Neural cell (in vitro differentiated cells): ENCODE measurements at places on chromosomes 12 and 14. TPM values are rescaled to one million over a fixed set of nuclear protein-coding genes. Genes with fewer than 3 reads are reported as not detected.

STK38L gene
- polyA plus RNA-seq: 22.4 and 31.5 TPM in 2 replicates

ABCB9 gene
- 19.5 and 19.7 TPM in 2 replicates for polyA plus RNA-seq

FGF6 gene
- not detected in 2 replicates for polyA plus RNA-seq

LRRIQ1 gene
- polyA plus RNA-seq: 11.1 and 11.8 TPM in 2 replicates

GPD1 gene
- polyA plus RNA-seq: 1.5 and 4.0 TPM in 2 replicates

CD163 gene
- 0.20 TPM in 1 of 2 replicates, not detected in the other for polyA plus RNA-seq

ENDOU gene
- polyA plus RNA-seq: not detected in 2 replicates

NDUFA9 gene
- polyA plus RNA-seq: 67.3 and 73.3 TPM in 2 replicates

AJUBA gene
- polyA plus RNA-seq: 0.52 and 1.9 TPM in 2 replicates

TRHDE gene
- 14.7 and 20.6 TPM in 2 replicates for polyA plus RNA-seq

SYCP3 gene
- polyA plus RNA-seq: 2.1 and 3.4 TPM in 2 replicates

ANAPC7 gene
- polyA plus RNA-seq: 92.8 and 98.2 TPM in 2 replicates

RIMBP2 gene
- 14.6 and 18.9 TPM in 2 replicates for polyA plus RNA-seq

INSM2 gene
- 0.98 and 2.4 TPM in 2 replicates for polyA plus RNA-seq

SOAT2 gene
- polyA plus RNA-seq: not detected in 2 replicates

CLEC6A gene
- polyA plus RNA-seq: not detected in 2 replicates

OR6C6 gene
- not detected in 2 replicates for polyA plus RNA-seq

TUBA1A gene
- polyA plus RNA-seq: 14,333 and 15,501 TPM in 2 replicates

PLD4 gene
- not detected in 2 replicates for polyA plus RNA-seq

CLEC2A gene
- not detected in 2 replicates for polyA plus RNA-seq

POTEG gene
- polyA plus RNA-seq: not detected in 2 replicates

CCDC175 gene
- 0.11 TPM in 1 of 2 replicates, not detected in the other for polyA plus RNA-seq

ZDHHC22 gene
- polyA plus RNA-seq: 4.3 and 5.1 TPM in 2 replicates

HOXC9 gene
- not detected in 2 replicates for polyA plus RNA-seq

RD3L gene
- polyA plus RNA-seq: 0.28 and 0.69 TPM in 2 replicates

ACACB gene
- 0.22 TPM in 2 replicates for polyA plus RNA-seq

KRT75 gene
- polyA plus RNA-seq: not detected in 2 replicates

KRT78 gene
- polyA plus RNA-seq: not detected in 2 replicates

MYL2 gene
- not detected in 2 replicates for polyA plus RNA-seq

TCL1A gene
- polyA plus RNA-seq: not detected in 2 replicates

NGB gene
- 0.87 and 2.5 TPM in 2 replicates for polyA plus RNA-seq

SLC6A15 gene
- 11.4 and 13.3 TPM in 2 replicates for polyA plus RNA-seq

CACNA2D4 gene
- polyA plus RNA-seq: not detected in 2 replicates

GALNT6 gene
- not detected in 2 replicates for polyA plus RNA-seq

PITPNM2 gene
- polyA plus RNA-seq: 0.52 and 0.82 TPM in 2 replicates

FLRT2 gene
- polyA plus RNA-seq: 3.9 and 5.1 TPM in 2 replicates

SMIM41 gene
- polyA plus RNA-seq: not detected in 2 replicates

EPYC gene
- polyA plus RNA-seq: not detected in 2 replicates

KTN1 gene
- polyA plus RNA-seq: 95.0 and 106 TPM in 2 replicates

DUSP16 gene
- 39.5 and 42.5 TPM in 2 replicates for polyA plus RNA-seq

PELI2 gene
- 4.5 and 5.3 TPM in 2 replicates for polyA plus RNA-seq

NINJ2 gene
- not detected in 2 replicates for polyA plus RNA-seq

EID3 gene
- 0.37 TPM in 1 of 2 replicates, not detected in the other for polyA plus RNA-seq
